CD14-positive monocyte (primary cell): ENCODE measurements at places on chromosomes 2 and 18. TPM values are rescaled to one million over a fixed set of nuclear protein-coding genes. Genes with fewer than 3 reads are reported as not detected.

DNA sequence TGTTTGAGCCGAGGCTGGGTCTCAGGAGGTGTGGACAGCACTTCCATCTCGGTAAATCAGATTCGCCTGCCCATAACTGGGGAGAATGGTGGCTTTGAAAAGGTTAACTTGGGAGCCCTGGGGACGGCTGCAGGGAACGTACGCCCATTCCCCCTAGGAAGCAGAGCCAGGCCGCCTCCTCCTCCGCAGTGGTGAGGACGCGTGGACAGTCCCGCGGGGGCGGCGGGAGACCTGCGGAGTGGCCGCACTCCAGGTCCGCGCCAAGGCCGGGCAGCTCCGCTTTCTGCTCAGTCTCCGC, 845 bp upstream of the MYCN start:
- H3K4me1 ChIP-seq: peaks cover 21% of the 10 kb centered on the region
- DNase-seq: no peak
- no peak overlapping the region for H3K4me3 ChIP-seq
- H3K27me3 ChIP-seq: peaks cover 60% of the 10 kb centered on the region
- no peaks in the 10 kb centered on the region for H3K36me3 ChIP-seq

Gene UNC80
- polyA plus RNA-seq: not detected

DNA sequence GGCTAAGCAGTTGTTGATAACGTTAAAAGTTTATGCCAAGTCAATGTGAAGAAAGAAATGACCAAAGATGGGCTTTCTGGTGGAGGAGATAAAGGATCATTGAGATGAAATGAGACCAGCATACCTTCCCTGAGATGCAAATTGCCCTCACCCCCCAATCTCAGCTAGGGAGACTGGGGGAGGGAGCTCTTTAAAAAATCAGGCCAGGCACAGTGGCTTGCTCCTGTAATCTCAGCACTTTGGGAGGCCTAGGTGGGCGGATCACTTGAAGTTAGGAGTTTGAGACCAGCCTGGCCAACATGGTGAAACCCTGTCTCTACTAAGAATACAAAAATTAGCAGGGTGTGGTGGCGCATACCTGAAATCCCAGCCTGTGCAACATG, 30.9 kb upstream of the KCMF1 start:
- H3K36me3 ChIP-seq: no peaks in the 10 kb centered on the region
- H3K4me3 ChIP-seq: peak overlapping the region; percentile 17
- no peak for DNase-seq
- no peaks in the 10 kb centered on the region for H3K27me3 ChIP-seq
- H3K27ac ChIP-seq: peak overlapping the region; percentile 84

GRCh38 chr18:686339-687111, 25.9 kb downstream of the ENOSF1 start:
- no peak overlapping the region for H3K27ac ChIP-seq
- no peak for DNase-seq
- H3K4me3 ChIP-seq: no peak overlapping the region
- no peaks in the 10 kb centered on the region for H3K4me1 ChIP-seq
